ENCODE measurements at places on chromosomes 7 and 10. TPM values are rescaled to one million over a fixed set of nuclear protein-coding genes. Genes with fewer than 3 reads are reported as not detected.

DNA sequence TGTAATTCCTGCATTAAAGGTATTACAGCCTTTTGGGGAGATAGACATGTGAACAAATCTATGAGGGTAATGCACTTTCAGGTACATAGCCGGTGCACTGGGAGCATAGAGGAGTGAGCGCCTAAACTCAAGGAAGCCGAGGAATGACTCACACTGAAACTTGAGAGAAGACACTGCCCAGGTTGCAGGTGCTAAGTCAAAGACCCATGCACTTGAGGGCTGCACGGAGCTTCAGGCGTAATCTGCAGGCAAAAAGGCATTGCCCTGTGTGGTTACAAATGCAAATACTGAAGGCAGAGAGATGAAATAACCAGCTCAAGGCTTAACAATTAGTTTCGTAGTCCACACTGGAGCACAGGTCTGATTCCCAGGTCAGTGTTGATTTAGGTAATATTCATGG, 51.0 kb upstream of the OSBPL3 start:
- DNase-seq: no peak

- DNase-seq: no peak
Observed at GRCh38 chr10:125060026-125060425, 100.3 kb downstream of the CTBP2 start.

COL13A1 gene
- 19.5 TPM for total RNA-seq

- peak; percentile 88 for DNase-seq
Observed at GRCh38 chr7:36474283-36475010, 84.8 kb downstream of the ANLN start.

DNA sequence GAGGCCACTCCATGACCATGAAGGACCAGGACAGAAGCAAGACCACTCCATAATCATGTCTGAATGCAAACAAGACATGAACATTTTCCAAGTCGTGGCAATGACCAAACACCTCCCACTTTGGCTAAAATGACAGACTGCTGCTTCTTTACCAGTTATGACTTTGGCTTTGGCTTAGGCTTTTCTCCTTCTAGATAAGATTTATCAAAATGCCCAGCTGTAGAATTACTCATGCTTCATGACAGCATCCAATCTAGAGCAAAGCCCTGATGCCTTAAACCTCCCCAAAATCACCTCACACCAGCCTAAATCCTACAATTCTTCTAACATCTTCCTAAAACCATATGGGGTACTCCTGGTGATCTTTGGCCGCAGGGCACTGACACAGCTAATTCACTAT, 102.1 kb downstream of the VPS41 start:
- no peak for DNase-seq

GRCh38 chr7:91043924-91044645, 220.1 kb upstream of the FZD1 start:
- no peak for DNase-seq
